Suppressor macrophage treated with lipopolysaccharide for 4 hours (primary cell): ENCODE measurements at places on chromosomes 5 and 9.

DNA sequence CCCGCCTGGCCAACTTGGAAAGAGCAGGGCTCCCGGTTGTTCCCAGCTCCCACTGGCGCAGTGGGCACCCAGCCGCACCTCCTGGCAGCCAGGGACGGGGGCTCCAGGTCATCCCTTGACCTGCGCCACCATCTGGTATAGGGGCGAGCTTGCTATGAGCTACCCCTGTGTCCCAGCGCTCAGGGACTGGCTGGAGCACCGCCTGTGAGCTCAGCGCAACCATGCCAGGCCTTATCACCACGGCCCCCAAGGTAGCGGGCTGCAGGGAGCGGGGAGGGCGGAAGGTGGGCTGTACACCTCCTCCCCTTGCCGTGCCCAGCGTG is 15.4 kb upstream of the RASA1 start:
- DNase-seq, result no peak

DNA sequence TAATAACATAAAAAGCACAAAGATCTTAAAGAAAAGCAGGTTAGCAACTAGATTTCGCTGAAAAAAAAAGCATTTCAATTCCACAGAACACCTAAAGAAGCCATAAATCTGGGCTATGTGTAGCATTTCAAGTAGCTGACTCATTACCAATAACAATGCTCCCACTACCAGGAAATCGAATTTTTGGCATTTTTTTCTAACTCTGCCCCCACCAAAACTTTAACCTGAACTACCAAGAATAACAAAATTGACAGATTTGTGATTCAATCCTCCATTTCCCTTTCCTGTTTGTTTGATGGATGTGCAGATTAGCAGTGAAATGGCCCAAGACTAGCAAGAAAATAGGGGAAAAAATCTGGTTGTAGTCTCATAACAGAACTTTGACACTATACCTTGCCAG is 180.2 kb downstream of the RASEF start:
- DNase-seq, result no peak

- DNase-seq, result no peak
Measured at GRCh38 chr5:19626211-19626610, 361.8 kb downstream of the CDH18 start.

GRCh38 chr5:180601591-180602480 is 10.5 kb upstream of the SCGB3A1 start:
- DNase-seq, result no peak

- no peak for DNase-seq
Measured at GRCh38 chr9:106583751-106584150, 279.2 kb upstream of the ZNF462 start.

DNA sequence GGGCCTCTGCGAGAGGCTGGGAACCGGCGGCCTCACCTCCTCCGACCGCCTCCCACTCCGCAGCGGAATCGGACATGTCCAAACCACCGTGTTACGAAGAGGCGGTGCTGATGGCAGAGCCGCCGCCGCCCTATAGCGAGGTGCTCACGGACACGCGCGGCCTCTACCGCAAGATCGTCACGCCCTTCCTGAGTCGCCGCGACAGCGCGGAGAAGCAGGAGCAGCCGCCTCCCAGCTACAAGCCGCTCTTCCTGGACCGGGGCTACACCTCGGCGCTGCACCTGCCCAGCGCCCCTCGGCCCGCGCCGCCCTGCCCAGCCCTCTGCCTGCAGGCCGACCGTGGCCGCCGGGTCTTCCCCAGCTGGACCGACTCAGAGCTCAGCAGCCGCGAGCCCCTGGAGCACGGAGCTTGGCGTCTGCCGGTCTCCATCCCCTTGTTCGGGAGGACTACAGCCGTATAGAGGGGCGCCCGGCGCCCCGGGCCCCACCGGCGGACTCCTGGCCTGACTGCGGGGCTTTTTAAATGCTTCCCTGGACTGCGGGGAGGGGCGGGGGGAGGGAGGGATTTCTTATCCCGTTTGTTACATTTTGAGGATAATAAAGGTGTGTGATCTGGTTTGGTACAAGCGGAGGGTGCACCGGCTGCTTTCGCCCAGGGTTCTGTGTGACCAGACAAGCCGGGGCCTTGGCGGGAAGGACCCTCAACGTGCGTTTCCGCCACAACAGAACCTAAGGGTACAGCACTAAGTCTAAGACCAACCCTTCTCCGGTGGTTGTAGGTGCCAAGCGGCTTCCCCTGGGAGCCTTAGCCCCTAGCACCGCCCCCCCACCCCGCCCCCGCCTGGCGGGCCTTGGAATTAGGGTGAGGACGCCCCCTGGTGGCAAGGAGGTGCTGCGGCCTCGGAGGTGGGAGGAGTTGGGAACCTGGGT is 9.3 kb downstream of the PRR7 start:
- DNase-seq, result peak; percentile 93

DNA sequence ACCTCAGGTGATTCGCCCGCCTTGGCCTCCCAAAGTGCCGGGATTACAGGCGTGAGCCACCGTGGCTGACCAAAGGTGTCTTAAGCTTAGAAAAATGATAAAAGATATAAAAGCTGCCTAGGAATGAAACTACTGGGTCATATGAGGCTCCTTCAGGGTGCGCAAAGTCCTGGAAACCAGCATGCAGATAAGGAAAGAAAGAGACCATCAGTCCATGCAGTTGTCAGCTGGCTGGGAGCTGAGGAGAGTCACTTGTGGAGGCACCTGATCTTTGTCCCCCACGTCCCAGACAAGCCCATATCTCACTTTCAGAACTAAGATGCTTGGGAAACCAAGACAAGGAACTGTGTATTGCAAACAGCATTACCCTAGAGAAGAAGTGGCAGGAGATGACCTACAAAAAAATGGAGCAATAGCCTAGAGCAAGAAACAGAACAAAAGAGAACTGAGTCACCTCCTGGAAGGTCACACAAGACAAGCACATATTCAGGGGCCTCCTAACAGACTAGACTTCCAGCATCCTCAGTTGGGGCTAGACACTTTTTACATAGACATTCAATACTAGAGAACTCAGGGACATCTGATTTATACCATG is 2.8 kb upstream of the CCDC125 start:
- no peak for DNase-seq
